ENCODE measurements at places on chromosomes 13 and 19.

GRCh38 chr13:103104340-103104739, 38.1 kb upstream of the SLC10A2 start:
- DNase-seq, result no peak

DNA sequence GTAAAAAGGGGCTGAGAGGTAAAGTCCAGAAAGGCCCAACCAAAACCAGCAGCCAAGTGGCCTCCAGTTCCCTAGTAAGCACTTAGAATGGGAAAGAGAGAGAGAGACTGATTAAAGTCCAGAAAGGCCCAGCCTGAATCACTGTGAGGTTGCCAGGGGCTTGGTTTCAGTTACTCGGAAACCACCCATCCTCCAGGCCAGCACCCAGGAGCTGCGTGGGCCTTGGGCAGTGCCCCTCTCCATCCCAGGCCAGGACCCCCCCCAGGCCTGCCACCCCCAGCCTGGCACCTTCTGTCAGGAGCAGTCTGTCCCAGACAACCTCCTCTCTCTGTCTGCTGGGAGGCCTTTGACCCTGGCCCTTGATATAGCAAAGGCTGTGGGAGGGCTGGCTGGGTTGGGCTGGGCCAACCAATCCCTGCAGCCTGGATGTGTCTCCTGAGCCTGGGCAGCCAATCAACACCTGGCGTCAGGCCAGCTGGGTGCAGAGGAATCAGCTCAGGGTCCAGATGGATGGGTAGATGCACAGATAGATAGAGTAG, at the start of gene CYP4F2:
CYP4F2 (minus strand) TSS at position 337 of the 539 bp plus-strand sequence. CDS start 463 bp downstream, outside the sequence.
- no peak for DNase-seq

DNA sequence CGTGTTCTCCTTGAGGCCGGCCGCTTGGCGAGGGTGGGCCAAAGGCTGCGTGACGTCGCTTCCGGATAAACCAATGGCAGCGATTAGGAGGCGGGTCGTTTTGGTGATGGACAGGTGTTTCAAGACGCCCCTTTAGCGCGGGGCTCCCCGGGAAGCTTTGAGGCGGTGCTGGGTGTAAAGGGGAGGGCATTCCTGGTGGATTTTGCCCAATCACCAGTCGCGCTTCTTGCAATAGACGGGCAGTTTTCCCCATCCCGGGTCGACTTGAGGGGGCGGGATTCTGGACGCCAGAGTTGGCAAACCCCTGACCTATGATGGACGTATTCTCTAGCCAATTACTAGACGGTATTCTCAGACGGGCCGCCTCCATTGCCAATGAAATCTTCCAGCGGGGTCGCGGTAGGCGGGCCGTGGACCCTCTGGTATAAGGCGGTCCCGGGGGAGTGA, 264 bp upstream of the PRMT1 start:
- peak; percentile 100 for DNase-seq

GRCh38 chr19:7533281-7533885, 2.1 kb upstream of the PNPLA6 start:
- DNase-seq, result peak; percentile 63

DNA sequence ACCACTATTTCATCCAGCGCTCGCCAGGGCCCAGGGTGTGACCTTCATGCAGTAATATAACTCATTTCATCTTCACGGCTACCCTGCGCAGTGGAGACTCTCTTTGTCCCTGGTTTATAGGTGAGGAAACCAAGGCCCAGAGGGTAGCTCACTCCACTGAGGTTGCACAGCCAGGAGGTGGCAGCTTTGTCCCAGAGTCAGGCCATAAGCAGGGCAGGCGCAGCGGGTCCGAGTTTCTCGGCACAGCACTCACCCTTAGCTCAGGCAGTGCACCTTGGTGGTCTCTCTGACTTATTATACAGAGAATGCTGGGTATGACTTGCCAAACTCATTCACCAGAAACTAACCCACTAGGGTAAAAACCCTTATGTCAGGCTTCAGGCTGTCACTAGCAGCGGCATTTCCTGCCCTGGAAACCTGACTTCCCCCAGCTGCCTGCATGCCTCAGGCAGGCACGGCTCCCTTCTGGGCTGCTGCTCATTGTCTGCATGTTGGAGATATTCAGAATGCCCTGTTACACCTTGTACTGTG, 24.5 kb downstream of the PPP5C start:
- no peak for DNase-seq

DNA sequence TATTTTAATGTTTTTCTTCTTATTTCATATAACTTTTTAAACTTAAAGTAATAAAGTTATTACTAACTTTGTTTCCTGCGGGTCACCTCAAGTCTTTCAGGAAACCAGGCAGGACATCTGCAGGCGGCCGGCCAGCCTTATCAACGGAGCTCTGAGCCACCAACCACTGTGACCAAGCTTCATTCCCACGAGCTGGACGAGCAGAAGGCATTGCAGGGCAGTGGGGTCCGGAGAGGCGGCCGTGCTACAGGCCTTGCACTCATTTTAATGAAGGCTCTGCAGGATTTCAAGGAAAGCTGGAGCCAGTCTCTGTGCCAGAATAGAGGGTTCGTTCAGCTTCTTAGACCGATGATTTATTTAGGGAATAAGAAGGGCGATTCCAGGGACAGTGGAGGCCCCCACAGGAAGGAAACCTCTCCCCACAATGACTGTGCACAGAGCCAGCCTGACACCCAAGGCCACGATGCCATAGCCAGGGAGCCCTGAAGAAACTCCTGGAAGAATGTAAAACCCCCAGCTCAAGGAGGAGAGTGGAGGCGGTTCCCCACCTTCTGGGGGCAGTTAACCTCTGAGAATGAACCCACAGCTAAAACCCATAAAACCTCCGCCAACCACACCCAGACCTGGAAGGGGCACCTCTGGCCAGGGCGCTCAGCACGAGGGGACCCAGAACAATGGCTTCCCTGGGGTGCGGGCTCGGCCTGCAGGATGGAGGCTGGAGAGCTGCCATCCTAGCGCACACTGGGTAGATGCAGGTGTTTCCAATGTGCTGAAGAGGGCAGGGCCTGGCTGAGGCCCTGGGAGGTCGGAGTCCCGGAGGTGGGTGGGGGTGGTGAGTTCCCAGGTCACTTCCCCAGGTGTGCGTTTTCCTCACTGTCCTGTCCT, 75.0 kb downstream of the RASA3 start:
- DNase-seq, result no peak

GRCh38 chr13:43567608-43568007, 219.2 kb downstream of the ENOX1 start:
- peak; percentile 61 for DNase-seq

DNA sequence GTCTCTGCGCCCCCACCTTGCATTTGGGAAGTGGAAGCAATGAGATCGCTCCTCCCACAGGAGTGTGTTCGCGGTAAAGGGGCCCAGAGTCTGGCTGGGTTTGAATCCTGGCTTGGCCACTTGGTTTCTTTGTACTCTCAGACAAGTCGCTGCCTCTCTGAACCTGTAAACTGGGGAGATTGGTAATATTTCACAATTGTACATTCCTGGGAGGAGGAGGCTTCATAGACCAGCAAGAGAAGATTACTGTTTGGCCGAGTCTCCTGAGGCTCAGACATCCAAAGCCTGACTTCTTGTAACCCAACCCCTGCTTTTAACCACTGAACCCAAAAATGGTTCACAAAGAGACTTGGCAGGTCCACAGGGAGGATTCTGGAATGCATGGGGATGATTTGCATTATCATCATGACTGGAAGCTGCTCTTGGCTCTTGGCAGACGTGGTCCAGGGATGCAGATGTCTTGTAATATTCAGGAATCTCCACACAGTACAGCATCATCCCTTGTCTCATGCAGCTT, 13.6 kb upstream of the STRN4 start:
- DNase-seq, result peak; percentile 99

DNA sequence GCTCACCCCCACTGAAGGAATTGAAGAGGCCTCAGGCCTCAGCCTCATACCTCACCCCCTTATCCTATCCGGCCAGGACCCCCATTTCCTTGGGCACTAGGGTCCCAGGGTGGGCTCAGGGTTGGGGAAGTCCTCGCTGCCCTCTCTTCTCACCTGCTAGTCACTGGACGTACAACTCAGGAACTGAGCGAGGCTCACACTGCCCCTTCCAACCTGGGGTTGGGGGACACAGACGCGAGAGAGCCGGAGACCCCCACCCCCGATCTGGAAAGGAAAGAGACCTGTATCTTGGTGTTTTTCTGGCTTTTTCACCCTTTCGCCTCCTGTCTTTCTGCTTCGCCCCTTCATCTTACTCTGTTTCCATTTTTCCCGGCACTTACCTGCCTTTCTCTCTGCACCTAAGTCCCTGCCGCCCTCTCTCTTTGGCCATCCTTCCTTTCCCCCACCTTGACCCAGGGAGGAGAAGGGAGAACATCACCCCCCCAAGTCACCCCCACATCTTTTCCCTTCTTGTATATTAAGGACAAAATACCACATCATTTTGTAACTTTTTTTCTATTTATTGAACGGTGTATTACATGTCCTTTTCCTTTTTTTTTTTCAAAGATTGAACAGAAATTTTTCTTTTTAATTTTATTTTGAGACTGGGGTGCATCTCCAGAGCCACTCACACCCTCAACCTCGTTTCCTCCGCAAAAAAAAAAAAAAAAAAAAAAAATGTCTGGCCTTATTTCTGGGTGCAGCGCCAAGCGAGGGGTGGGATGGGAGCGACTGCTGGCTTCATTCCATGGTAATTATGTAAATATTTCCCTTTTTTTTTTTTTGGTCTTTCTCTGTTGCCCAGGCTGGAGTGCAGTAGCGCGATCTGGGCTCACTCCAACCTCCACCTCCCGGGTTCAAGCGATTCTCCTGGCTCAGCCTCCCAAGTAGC, 36.6 kb downstream of the ZSWIM4 start:
- DNase-seq, result no peak

DNA sequence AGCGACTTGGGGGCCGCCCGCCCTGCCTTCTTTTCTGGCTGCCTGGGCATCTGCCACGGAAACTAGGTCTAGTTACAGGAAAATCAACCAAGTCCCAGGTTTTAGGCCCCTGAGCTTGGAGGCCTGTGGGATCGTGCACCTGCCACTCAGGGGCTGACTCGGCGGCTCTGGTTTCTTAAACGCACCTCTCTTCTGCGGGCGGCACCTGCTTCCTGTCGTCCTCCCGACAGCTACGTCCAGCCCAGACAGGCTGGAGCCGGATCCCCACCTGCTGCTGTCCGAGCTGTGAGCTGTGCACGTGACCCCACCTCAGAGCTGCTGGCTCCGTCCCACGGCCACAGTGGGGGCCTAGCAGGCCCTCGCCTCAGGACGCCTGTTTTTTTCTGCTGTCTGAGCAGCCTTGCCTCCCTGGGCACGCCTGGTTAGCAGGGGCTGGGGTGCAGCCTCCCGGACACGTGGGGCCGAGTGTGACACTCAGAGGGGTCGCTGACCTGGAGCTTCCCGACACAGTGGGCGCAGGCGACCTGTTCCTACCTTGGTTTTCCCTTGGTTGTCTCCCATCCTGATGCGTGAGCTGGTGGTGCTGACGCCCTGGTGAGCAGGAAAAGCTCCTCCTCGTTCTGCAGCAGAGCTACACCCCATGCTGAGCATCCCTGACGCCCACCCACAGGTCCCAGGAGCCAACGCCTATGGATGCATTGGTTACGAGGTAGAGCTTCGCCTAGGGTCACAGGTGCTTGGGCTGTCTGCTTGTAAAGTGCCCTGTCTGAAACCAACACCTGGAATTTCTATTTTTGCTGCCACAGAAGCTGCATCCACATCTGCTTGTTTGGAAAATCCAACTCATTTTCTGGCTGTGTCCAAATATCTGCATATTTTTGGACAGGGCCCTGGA, 17.5 kb downstream of the TMEM255B start:
- no peak for DNase-seq

- DNase-seq, result no peak
These were observed 195.8 kb downstream of the FOXO1 start for GRCh38 chr13:40470660-40471059.

DNA sequence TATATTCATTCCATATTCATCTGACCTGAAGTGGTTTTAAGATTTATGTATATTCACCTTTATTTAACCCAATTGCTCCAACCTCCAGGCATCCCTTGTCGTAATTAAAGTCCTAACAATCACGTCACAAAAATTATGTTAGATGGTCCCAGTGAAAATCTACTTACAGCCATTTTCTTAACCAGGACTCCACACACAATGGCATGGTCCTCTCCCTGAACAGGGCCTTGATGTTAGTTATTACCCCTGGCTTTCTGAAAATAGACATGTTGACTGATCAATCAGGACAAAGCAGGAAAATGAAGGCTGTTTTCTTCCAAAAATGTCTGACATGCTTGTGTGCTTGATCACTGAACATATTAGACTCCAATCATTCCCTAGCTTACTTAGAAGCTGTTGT, 542.7 kb upstream of the SLITRK5 start:
- DNase-seq, result no peak

DNA sequence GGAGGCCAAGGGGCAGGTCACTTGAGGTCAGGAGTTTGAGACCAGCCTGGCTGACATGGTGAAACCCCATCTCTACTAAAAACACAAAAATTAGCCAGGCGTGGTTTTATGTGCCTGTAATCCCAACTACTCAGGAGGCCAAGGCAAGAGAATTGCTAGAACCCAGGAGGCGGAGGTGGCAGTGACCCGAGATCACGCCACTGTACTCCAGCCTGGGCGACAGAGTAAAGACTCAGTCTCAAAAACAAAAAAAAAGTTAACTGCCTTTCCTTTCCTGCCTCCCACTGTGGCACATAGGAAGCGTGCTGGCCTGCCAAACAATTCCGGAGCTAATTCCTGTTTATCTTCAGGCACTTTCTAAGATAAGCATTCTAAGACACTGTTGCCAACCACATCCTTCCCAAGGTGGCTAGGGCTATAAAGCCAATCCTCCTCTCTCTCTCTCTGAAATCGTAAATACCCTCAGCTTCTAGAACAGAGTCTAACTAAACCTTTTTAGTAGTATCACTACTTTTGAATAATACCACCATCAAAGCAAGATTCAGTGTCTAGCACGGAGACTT, 21.6 kb downstream of the SLC25A30 start:
- DNase-seq, result no peak

DNA sequence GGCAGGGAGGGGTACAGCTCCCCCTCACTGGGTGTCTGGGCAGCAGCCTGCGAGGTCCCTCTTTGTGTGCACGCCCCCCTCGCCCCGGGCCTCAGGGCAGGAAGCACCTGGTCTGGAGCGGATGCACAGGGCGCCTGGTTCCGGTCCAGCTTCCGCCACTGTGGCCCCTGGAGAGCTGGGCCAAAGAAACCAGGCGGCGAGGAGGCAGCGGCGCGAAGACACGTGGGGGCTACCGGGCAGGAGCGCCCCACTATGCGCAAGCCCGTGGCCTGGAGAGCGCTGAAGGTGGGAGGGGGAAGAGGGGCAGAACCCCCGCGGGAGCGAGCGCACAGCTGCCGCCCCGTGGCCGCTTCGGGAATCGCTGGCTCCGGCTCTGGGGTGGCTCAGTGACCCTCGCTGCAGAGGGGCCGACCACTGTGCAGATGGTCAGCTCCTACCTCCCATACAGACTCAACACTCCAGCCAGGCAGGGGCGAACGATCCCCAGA, 1.7 kb upstream of the LYL1 start:
- DNase-seq, result no peak

- DNase-seq, result no peak
These were observed 141.3 kb downstream of the ZAR1L start for GRCh38 chr13:32173881-32174280.

GRCh38 chr13:29621051-29621800, 25.7 kb upstream of the SLC7A1 start:
- DNase-seq, result peak; percentile 71

DNA sequence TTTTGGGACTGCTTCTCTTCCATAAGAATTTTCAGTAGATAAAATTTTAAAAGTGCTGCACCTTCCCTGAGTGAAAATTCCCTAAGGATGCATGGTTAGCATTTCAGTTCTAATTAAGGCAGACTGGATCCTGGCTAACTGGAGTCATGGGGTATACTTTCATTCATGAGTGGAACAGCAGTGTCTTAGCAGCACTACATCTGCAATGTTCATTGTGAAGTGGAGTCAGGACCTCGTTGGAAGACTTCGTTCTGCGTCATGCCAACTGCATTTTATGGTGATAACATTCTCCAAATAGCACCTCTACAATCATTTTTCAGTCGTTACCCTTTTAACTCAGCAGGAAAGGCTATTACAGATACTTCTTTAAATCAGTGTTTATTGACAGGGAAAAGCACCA, 25.5 kb downstream of the PHF11 start:
- no peak for DNase-seq
